ENCODE measurements at places on chromosomes 7 and 10.

DNA sequence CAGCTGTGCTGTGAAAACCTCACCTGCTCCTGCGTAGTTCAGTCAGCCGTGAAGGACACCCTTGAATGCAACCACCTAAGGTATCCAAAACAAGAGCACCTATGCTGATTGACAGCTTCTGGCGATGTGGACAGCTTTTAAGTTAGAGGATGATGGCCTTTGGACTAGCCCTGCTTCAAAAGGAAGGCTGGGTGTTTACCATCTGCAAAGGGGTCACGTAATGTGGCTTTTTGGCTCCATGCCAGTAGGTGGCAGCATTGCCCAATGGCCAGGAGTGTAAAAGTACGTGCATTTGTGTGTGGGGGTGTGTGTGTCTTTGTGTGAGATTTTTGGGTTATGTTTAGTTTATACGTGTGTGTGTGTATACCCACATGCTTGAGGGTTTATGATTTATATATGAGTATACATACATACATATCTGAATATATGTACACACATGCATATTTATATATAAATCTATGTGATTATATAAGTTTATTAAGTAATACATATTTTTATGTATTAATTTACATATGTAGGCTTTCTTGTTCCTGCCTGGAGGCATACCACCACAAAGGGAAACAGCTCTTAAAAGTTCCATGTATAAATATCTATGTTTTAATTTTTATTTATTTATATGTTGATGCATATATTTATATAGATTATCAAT is 236.3 kb upstream of the ANKRD30A start:
- DNase-seq = peak; percentile 5

DNA sequence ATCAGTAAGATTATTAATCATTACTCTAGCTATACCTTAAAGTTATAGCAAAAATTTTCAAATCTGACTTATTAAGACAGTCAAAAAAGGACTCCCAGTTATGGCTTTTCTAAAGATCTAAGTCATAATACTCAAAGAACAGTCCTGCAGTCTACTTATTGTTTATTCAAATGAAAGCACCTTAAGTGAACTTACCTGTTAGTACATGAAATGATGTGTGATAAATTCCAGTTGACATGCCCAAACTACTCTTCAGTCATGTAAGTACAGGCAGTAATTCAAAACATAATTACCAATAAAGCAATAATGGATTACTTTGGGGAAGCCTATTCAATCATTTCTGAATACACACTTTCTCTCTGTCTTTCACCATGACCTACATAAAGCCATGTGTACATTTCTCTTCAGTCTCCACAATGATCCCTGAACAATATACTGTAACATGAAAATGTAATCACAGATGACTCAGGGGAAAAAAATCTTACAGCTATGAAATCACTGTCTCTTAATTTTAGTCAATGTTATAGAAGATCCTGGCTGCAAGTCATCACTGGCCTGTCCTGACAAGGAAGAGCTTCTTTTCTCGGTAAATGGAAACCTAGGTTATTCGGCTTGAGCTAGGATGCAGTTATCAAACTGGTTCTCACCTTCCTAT is 420.7 kb upstream of the LRRTM3 start:
- DNase-seq = no peak

GRCh38 chr7:35371221-35371620 is 117.3 kb upstream of the TBX20 start:
- DNase-seq = no peak

GRCh38 chr10:34018129-34018528 is 683.7 kb upstream of the NRP1 start:
- DNase-seq = no peak

GRCh38 chr10:11522821-11523245 is 88.6 kb downstream of the USP6NL start:
- DNase-seq = no peak

DNA sequence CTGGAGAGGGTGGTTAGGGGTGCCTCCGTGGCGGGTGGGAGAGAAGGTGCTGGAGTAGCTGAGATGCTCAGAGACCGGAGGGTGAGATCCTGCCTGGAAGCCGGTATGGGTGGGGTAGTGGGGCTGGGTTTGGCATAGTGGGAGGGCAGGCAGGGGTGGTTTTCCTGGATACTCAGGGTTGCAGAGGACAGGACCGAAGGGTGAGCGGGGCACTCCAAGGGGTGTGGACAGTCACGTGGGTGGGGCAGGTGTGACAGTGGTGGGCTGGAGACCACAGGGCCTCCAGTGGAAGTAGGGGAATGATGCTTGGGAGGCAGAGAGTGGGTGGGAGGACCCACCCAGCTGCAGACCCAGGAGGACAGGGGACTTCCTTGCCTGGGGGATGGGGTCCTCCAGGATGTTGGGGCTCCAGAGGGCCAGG is 1.9 kb downstream of the SCART1 start:
- no peak for DNase-seq

- no peak for DNase-seq
These were observed 109.7 kb downstream of the HIP1 start for GRCh38 chr7:75629044-75629443.

All from germinal center (tissue), 1 donor.